ENCODE measurements at places on chromosomes 13 and 19.

- DNase-seq, result no peak
These were observed 580 bp upstream of the KATNAL1 start for GRCh38 chr13:30307971-30308290.

GRCh38 chr13:45548281-45548680 is 67.3 kb downstream of the ERICH6B start:
- no peak for DNase-seq

- no peak for DNase-seq
These were observed 7.6 kb downstream of the ERICH6B start for GRCh38 chr13:45607931-45608330.

DNA sequence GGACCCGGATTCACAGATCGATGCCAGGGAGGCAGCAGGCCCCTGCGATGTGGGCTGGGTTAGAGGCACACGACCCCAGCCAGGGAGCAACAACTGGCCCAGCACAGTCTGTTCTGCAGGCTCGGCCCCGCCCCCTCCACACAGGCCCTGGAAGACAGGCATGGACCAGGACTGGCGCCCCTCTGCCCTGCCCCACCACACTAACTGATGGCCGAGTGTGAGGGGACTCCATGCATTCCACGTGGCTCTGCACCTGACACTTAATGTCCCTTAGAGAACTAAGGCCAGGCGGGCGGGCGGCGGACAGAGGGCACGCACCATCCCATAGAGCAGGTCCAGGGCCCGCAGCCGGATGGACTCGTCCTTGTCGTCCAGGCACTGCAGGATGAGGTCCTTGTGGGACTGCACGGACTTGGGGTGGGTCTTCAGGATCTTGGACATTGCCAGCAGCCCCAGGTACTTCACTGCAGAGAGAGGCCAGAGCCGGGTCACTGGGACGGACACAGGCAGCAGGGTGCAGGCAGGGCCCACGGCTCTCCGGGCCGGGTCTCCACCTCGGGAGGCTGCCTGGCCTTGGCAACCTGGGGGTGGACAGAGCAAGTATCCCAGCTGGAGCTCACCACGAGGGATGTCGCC is 24.8 kb downstream of the IZUMO4 start:
- DNase-seq, result no peak

DNA sequence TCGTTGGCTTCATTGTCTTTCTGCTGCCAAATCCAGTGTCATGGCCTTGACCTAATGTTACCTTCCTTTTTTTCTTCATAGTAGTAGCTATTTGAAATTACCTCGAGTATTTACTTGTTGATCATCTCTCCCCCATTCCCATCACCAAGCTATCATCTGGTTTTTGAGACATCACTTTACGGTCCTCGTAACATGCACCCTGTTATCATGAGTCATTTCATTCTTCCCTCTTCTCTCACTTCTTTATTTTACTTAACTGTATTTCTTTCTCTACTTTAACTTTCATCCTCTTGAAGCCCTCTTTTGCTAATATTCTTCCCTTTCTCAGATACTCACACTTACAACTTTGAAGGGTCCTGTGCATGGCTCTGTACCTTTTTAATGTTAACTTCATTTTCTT is 31.8 kb downstream of the TPP2 start:
- no peak for DNase-seq

DNA sequence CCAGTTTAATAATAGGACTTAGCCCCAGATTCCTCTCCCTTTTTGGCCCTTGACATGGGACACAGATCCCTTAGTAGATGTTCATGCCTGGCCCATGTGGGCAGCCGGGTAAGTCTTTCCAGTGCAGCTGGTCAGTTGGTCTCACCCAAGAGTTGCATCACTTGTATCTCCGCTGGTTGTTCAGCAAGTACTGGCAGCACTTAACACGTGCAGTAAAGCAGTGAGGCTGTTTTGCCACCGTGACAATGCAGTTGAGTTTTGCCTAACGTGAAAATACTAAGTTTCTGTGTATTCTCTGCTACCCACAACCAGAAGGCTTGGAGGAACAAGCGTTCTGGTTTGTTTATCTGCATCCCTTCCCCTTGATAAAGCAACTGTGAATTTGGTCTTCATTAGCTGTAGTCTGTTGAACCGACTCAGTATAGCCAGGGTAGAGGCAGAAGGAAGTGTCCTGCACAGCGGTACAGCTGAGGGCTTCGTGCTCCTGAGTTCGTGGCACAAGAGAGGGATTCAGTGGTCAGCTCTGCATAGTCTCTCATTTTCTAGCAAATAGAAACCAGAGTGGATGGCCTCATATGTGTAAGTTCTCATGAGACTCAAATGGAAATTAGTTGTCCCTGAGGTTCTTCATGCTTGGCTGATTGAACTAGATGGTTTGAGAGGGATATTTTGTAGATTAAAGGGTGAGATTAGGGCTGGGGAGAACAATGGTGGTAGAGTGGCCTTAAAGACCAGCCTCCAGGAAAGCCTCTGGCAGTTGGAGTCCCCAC is 50.3 kb downstream of the ARHGEF7 start:
- DNase-seq, result no peak

DNA sequence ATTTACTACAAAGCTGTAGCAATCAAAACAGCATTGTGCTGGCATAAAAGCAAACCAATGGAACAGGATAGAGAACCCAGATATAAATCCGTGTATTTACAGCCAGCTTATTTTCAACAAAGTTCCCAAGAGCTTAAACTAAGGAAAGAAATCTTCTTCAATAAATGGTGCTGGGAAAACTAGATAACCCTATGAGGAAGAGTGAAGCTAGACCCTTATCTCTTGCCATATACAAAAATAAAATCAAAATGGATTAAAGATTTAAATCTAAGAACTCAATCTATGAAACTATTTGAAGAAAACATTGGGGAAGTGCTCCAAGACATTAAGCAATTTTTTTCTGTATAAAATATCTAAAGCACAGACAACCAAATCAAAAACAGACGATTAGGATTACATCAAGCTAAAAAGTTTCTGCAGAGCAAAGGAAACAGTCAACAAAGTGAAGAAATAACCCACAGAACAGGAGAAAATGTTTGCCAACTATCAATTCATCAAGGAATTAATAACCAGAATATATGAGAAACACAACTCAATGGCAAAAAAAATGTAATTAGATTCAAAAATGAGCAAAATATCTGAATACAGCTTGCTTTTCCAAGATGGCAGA is 480.7 kb downstream of the LMO7 start:
- DNase-seq, result no peak

- DNase-seq, result no peak
These were observed 51.0 kb upstream of the PDX1 start for GRCh38 chr13:27868641-27869435.

DNA sequence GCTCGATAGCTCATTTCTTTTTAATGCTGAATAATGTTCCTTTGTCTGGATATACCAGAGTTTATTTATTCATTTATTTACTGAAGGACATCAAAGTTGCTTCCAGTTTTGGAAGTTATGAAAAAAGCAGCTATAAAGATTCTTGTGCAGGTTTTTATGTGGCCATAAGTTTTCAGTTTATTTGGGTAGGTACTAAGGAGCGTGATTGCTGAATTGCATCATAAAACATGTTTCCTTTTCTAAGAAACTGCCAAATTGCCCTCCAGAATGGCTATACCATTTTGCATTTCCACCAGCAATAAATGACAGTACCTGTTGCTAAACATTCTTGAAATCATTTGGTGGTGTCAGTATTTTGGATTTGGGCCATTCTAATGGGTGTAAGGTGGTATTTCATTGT is 1067.7 kb upstream of the SPRY2 start:
- DNase-seq, result no peak

GRCh38 chr13:27053902-27054595 is 117.6 kb downstream of the USP12 start:
- DNase-seq, result no peak

DNA sequence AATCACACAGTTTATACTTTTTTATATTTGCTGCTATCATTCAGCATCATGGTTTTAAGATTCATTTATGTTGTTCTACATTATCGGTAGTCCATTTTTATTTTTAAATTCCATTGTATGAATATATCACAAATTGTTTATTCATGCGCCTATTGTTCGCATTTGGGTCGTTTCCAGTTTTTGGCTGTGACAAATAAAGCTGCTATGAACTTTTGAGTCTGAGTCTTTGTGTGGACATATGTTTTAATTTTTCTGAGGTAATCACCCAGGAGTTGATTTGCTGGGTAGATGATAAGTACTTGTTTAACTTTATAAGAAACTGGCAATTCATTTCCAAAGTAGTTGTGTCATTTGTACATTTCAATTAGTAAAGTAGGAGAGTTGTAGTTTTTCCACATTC is 74.2 kb upstream of the CSNK1A1L start:
- DNase-seq, result no peak

DNA sequence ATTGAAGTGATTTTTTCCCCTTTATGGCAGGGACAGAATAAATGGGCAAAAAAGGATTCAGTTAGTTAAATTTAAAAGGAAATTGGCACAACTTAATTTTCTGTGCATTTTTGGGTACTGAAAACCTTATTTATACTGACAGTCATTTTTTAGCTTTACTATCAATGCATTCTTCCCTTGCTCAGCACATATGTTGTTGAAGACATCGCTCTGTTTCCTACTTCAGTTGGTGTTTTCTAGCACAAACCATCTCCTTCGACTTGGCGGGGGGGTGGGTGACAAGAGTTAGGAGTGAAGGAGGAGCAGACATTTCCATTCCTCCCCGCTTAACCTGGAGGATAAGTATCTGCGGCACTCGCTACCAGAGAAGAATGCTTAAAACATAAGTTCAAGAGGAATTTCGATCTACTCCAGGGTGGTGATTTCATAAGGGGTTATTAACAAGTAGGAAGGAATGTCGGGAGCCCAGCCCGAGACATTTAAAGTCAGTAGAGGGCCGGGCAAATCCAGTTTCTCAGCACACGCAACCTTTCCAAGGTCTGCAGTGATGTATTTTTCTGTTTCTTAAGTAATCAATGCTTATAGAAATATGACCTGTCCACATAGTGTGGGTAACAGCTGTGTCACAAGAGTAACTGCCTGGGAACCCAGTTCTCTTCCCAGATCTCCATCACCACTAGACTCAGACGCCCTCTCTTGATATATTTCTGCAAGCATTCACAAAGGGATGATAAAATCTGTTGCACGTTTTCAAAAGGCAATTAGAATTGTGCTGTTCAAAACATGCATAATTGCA is 525.8 kb downstream of the MYO16 start:
- DNase-seq, result no peak

- DNase-seq, result no peak
These were observed 634.0 kb downstream of the UQCRFS1 start for GRCh38 chr19:28578786-28579505.

DNA sequence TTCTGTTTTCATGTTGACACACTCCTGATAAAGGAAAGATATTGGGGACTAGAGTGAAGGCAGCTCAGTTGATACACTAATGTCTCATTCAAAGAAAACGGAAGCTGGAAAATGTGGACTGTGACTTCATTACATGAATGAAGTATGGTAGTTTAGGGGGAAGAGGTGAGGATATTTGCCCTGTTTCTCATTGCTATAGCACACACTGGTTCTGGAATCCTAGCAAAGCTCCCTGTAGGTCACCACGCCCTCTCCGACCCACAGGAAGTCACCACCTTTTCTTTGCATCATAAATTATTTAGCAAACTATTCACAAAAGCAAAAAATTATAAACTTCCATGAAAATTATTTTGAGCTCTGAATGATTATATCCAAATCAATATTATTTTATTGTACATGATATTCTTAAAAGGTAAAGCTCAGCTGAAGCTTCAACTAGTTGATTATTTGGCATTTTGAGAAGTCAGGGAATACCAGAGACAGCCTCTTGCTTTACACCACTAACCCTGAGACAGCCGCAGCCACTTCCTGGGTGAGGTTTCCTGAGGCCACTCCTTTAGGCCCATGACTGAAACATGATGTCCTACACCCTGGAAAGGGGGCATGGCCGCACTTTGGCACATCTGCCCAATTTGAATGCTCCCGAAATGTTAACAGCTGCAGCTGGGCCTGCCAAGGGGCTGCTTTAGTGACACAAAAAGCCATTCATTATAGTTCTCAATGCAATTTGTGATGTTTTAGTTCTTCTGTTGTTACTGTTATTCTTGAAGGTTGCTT is 50.0 kb upstream of the WDFY2 start:
- DNase-seq, result peak; percentile 63

DNA sequence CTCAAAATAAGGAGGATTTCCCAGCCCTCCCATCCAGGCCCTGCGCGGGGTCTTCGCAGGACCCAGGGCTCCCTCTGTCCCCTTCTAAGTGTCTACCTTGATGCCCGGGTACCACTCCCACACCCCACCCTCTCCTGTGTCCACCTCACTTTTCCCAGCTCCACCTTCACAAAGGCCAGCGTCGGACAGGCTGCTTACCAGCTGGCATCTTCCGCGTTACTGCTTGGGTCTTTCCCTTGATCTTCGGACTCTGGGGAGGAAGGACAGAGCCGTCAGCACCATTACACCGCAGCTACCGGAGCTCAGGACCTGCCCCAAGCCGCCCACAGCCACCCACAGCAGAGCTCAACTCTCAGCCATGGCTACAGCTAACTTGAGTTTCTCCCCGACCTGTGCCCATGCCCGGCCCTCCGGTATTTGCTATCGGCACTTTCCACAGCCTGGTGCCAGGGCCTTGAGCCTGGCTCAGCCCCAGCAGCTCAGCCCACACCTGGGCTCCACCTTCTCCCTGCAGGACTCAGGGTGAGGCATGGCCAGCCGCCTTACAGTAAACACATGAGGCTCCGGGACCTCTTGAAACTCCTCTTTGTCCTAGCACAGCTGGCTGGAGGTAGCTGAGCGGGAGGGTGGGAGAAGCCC is 3.8 kb downstream of the C13orf46 start:
- no peak for DNase-seq

- no peak for DNase-seq
These were observed 24.2 kb upstream of the PIK3R2 start for GRCh38 chr19:18128805-18129204.

GRCh38 chr19:2251106-2252054 is 2.3 kb downstream of the AMH start:
- DNase-seq, result no peak

DNA sequence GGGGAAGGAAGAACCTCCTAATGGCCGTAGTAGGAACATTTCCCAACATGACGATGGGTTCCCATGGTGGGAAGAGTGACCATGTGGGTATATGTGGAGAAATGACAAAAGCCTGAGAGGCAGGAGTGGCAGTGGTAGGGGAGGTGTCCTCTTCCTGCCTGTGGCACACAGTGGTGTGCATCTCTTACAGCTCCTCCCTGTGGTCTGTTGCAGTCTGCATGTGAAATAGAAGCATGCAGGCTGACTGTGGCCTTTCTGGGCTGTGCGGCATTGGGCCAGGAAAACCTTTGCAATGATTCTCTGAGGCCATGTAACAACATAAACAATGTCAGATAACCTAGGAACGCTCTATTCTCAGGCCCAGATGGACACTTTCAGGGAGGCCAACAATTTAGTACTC is 84.0 kb downstream of the LACC1 start:
- DNase-seq, result no peak

GRCh38 chr19:6590827-6591319 is at the start of gene CD70:
Gene CD70 (minus strand): TSS chr19:6591150. CDS start chr19:6591002, 148 bp downstream.
- DNase-seq, result peak; percentile 51

GRCh38 chr13:45441633-45442032 is 23.1 kb upstream of the COG3 start:
- peak; percentile 24 for DNase-seq

GRCh38 chr13:49132479-49133002 is 87.6 kb upstream of the MLNR start:
- DNase-seq, result no peak
